ENCODE measurements at places on chromosomes 1 and 21.

DNA sequence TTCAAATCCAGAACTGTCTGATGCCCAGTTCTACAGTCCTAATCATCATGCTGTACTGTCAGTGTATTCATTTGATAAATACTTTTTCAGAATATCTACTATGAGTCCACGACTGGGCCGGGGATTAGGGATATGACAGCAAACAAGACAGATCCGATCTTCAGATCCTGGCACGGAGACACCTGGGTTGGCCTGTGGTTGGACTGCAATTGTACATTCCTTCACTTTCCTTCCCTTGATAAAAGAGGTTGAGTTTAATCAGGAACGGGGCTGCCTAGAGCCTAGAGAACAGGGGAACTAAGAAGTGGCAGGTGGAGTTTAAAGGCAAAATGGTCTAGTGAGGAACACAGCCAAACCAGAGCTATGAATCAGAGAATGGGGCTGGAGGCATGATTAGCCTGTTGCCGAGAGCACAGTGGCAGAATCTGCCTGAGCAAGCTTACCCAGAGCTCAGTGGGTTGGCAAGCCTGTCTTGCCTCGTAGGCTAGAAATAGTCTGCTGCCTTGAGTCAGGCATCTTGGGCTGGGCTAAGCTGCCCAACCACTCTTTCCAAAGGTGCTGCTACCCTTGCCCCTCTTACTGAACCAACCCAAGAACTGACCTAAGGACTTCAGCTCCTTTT is 38.1 kb upstream of the PTCH2 start:
- DNase-seq: peak; percentile 91
- no peaks in the 10 kb centered on the region for H3K27me3 ChIP-seq
- peaks cover 5% of the 10 kb centered on the region for H3K4me1 ChIP-seq
- H3K27ac ChIP-seq: no peak overlapping the region

- peak overlapping the region; percentile 50 for H3K4me3 ChIP-seq
- peaks cover 5% of the 10 kb centered on the region for H3K4me1 ChIP-seq
- peak; percentile 23 for DNase-seq
- peaks cover 10% of the 10 kb centered on the region for H3K27me3 ChIP-seq
- H3K27ac ChIP-seq: no peak overlapping the region
Measured at GRCh38 chr1:167439301-167439988, 78.9 kb downstream of the CD247 start.

DNA sequence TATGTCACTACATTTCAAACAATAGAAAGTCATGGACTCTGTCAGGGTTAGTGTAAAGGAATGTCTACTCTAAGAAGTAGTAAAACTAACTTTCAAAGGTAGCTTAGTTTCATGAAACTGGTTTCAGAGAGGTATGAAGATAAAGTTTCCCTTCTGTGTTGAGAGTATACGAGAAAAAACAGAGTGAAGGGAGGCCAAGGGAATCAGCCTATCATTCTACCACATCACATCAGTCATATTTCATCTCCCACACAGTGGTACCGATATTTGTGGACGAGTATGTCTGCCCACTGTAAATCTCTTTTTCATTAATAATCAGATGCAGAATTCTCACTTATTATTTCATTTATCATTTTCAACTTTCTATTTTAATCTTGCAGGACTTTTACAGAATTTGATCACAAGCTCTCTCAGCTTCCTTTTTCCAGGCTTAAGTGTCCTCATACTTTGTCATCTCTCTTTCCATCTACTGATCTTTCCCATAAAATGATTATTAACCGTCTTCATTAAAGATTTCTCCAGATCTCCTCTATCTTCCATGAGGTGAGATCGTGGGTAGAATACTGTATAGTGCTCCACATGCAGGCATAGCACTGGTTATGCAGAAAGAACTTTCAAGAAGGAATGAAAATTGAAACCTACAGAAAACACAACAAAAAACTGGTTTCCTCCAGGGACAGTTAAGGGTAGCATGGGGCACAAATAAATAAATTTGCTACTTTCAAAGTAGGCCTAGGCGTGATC is 11.5 kb upstream of the IFI16 start:
- no peaks in the 10 kb centered on the region for H3K36me3 ChIP-seq
- no peak overlapping the region for H3K4me3 ChIP-seq
- H3K27ac ChIP-seq: no peak overlapping the region

DNA sequence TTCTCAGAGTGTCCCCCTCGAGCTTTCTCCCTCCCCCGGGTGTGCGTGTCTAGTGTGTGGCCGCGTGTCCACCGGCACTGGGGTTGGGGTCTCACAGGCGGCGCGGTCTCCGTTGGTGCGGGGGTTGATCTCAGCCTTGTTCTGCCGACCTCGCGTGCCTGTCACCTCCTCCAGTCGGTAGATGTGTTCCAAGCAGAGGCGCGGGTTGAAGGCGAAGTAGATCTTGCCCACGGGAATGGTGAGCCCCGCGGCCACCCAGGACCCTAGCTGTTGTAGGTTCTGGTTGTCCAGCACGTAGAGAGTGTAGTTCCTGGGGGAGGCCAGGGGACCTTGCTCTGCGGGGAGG is 9.8 kb downstream of the INSRR start:
- no peaks in the 10 kb centered on the region for H3K36me3 ChIP-seq
- H3K4me3 ChIP-seq: no peak overlapping the region

GRCh38 chr1:206769304-206769731 is 1.3 kb upstream of the IL19 start:
- H3K27ac ChIP-seq: no peak overlapping the region
- H3K4me3 ChIP-seq: no peak overlapping the region
- H3K36me3 ChIP-seq: no peaks in the 10 kb centered on the region
- H3K27me3 ChIP-seq: peaks cover 34% of the 10 kb centered on the region
- no peak for DNase-seq

DNA sequence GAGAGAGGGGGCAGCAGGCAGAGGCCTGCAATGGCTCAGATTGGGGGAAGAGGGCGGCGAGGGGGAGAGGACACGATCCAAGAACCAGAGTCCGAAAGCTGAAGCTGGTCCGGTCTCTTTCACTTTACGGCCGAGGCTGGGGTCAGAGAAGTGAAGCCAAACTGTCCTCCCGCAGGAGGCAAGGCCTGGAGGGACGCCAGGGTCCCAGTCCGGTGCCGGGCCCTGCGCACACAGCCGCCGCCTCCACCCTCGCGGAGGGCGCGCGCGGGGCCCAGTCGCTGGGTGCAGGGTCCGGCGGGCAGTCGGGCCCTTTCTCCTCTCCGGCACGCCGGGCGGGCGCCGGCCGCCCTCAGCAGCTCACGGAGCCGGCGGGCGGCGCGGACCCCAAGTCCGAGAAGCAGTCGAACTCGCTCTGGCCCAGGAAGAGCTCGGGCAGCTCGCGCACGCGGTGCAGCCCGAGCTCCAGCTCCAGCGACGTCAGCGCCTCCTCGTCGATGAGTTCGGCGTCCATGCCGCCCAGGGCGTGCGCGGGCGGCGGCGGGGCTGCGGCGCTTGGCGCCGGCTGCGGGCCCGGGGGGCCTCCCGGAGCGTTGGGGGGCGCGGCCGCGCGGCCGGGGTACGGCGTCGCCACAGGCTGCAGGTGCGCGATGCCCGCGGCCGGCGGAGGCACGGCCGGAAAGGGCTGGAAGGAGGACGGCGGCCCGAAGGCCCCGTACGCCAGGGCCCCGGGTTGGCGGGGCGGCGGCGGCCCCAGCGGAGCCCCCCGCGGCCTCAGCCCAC is 749 bp downstream of the CITED4 start:
- H3K4me3 ChIP-seq: peak overlapping the region; percentile 65
- no peaks in the 10 kb centered on the region for H3K4me1 ChIP-seq
- H3K36me3 ChIP-seq: no peaks in the 10 kb centered on the region
- no peaks in the 10 kb centered on the region for H3K27me3 ChIP-seq
- DNase-seq: no peak

DNA sequence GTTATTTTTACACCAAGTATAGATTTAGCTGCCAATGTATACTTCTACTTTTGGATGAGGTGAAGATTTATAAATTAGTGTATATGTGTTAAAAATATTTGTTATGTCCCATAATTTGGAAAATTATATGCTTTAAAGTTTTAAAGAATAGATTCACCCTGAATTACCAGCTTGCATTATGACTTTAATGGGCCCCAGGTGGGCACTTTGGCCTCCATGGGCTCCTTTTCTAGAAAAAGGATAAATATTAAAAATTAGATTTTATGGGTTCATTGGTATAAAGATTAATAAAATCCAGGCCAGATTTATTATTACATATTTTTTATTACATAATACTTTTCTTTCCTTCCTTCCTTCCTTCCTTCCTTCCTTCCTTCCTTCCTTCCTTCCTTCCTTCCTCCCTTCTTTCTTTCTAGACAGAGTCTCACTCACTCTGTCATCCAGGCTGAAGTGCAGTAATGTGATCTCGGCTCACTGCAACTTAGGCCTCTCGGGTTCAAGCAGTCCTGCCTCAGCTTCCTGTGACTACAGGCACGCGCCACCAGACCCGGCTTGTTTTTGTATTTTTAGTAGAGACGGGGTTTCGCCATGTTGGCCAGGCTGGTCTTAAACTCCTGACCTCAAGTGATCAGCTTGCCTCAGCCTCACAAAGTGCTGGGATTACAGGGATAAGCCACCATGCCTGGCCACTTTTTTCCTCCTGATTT is 21.9 kb downstream of the KMO start:
- H3K4me1 ChIP-seq: no peaks in the 10 kb centered on the region
- no peak overlapping the region for H3K4me3 ChIP-seq
- no peaks in the 10 kb centered on the region for H3K27me3 ChIP-seq
- no peak overlapping the region for H3K27ac ChIP-seq
- no peaks in the 10 kb centered on the region for H3K36me3 ChIP-seq

DNA sequence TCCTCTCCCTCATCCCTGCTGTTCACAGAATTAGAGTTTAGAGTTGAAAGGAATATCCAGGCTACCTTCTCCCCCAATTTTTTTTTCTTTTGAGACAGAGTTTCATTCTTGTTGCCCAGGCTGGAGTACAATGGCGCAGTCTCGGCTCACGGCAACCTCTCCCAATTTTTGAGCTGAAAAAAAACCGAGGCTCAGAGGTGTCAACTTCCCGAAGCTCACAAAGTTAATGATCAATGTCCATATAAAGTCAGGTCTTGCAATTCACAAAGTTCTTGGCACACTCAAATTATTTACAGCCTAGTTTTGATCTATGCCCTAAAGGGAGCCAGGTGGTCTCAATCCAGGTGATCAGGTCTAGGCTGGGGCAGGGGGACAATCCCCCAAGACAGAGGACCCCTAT is 797 bp upstream of the LEFTY1 start:
- H3K4me1 ChIP-seq: no peaks in the 10 kb centered on the region
- H3K36me3 ChIP-seq: no peaks in the 10 kb centered on the region
- no peaks in the 10 kb centered on the region for H3K27me3 ChIP-seq
- no peak overlapping the region for H3K27ac ChIP-seq
- DNase-seq: no peak

DNA sequence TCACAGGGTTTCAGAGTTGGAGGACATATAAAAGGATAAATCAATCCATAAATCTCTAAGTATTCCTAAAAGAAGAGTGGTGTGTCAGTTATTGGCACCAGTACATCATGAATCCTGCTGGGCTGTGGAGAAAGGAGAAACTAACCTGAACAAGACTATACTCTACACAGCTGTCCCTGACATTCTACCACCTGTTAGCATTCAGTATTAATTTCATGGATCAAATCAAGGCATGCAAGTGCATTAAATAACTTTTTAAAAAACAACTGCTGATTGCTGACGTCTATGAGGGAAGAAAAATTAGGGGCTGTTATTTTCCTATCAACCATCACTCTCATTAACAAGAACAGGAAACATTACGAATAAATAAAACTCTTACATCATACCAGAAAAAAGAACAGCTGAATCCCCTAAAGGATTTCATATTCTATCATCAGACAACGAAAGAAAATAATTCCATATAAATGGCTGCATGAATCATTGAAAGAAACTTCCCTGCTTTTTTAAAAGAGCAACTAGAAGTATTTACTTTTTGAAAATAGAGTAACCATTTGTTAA is 121.7 kb downstream of the ATF6 start:
- DNase-seq: no peak
- no peak overlapping the region for H3K4me3 ChIP-seq
- no peaks in the 10 kb centered on the region for H3K27me3 ChIP-seq
- peaks cover 9% of the 10 kb centered on the region for H3K4me1 ChIP-seq
- H3K36me3 ChIP-seq: no peaks in the 10 kb centered on the region

- no peaks in the 10 kb centered on the region for H3K36me3 ChIP-seq
- no peak overlapping the region for H3K27ac ChIP-seq
- no peak overlapping the region for H3K4me3 ChIP-seq
- H3K4me1 ChIP-seq: peaks cover 3% of the 10 kb centered on the region
Measured at GRCh38 chr1:204468206-204468605, 26.4 kb downstream of the PIK3C2B start.

DNA sequence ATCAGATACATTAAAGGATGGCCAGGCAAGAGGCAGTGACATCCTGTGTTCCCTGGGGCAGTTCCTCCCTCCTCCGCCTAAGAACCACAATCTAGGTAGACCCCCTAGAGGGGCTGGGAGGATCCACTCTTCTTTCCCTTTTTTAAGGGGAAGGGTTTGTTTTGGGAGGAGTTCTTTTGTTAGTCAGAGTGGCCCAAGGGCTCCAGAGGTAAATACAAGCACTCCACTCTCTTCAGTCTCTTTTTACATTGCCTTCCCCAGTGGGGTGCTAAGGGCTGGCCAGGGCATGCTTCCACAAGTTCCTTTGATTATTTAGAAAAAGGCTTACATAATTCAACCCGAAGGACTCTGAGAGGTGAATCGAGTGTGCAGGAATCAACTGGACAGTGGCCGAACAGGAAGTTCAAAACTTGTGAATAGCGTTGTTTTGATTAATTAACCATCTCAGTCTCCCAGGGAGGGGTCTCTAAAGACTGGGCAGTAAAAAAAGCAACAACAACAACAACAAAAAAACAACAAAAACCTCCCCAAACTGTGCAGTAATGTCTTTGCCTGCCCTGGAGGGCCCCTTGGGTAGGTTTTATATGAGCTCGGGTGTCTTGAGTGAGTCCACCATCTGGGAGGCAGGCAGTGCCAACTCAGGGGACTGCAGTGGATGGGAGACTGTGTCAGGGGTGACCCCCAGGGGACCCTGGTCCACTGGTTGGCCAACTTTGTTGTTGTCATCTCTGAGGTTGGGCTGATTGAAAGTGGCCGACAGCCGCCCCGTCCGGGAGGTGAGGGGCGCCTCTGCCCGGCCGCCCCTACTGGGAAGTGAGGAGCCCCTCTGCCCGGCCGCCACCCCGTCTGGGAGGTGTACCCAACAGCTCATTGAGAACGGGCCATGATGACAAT is 33.2 kb upstream of the ENO1 start:
- H3K27ac ChIP-seq: no peak overlapping the region
- no peak for DNase-seq
- no peak overlapping the region for H3K4me3 ChIP-seq
- H3K36me3 ChIP-seq: no peaks in the 10 kb centered on the region
- H3K4me1 ChIP-seq: peaks cover 7% of the 10 kb centered on the region
- H3K27me3 ChIP-seq: no peaks in the 10 kb centered on the region

- H3K27me3 ChIP-seq: peaks cover 6% of the 10 kb centered on the region
- DNase-seq: peak; percentile 65
- no peaks in the 10 kb centered on the region for H3K36me3 ChIP-seq
- no peak overlapping the region for H3K27ac ChIP-seq
- no peaks in the 10 kb centered on the region for H3K4me1 ChIP-seq
Measured at GRCh38 chr1:29513357-29513756, 277.0 kb downstream of the PTPRU start.

GRCh38 chr1:31183927-31184554 is 55.6 kb downstream of the NKAIN1 start:
- H3K4me1 ChIP-seq: peaks cover 5% of the 10 kb centered on the region
- no peak for DNase-seq
- H3K27me3 ChIP-seq: peaks cover 8% of the 10 kb centered on the region
- no peak overlapping the region for H3K27ac ChIP-seq
- H3K36me3 ChIP-seq: no peaks in the 10 kb centered on the region

Measured in astrocyte (in vitro differentiated cells and primary cell).